ENCODE measurements at places on chromosomes 12 and 14.

- no peak for DNase-seq
Observed at GRCh38 chr12:97003276-97003675, 96.2 kb downstream of the NEDD1 start.

- no peak for DNase-seq
Observed at GRCh38 chr14:96584199-96584906, 82.2 kb downstream of the PAPOLA start.

DNA sequence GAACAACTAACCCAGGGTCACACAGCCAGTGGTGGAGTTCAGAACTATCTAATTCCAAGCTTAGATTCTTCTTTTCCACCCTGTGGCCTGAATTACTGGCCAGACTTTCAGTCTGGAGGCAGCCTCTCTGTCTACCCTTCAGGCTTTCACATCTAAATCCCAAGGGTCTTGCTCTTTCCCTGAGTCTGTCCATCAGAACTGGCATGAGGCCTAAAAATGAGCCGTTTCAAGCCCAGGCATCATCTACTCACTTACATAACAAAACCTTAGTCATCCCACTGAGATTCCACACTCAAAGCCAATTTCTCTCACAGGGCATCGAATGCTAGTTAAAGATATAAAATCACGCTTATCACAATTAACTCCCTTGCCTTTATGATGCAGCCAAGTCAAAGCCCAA lies 1.3 kb upstream of the PTGDR start:
- DNase-seq: no peak

- no peak for DNase-seq
Observed at GRCh38 chr12:75611041-75611440, 99.6 kb upstream of the KRR1 start.

DNA sequence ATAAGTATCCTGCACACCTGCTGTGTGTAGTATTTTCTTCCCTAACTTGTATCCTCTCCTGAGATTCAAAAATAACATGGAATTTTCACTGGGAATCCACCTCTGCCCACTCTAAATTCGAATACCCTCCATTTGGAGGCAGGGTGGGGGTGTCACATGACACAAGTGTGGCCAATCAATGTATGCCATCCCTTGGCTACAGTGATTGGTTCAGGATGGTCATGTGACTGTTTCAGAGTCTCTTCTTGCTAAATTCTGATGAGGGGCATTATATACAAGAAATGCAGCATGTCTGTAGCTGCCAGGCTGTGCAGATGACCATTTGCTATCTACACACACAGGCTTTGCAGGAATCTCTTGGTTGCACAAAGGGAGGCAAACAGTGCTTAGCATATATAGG lies 86.8 kb upstream of the TMEM132C start:
- DNase-seq: no peak

- no peak for DNase-seq
Observed at GRCh38 chr12:67592228-67593011, 56.1 kb upstream of the DYRK2 start.

DNA sequence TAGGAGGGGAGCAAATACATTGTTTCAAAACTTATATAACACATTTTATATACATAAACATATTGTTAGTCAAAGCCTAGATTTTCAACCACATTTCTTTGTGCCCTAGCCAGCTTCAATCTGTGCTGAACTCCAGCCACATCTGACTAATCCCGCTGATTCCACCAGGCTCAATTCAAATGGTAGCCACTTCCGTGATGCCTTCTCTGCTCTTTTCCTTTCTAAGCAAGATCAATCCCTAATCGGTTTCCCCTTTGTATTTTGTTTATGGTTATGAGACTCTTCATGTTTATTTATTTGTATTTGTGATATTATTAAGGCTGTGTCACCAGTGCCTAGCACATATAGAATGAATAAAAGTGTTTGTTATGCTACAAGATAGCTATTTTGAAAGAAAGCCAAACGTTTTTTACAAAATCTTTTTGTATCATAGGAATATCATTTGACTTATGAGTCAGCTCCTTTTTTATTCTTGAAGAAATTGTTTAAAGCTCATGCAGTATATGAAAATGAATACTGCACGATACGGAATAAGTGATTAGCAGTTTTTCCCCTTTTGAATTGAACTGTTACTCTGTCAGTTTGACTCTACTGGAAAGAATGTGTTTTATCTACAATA lies 110.2 kb downstream of the PLEKHA5 start:
- no peak for DNase-seq

GRCh38 chr12:83015390-83016217 lies 328.9 kb downstream of the TMTC2 start:
- DNase-seq: no peak

DNA sequence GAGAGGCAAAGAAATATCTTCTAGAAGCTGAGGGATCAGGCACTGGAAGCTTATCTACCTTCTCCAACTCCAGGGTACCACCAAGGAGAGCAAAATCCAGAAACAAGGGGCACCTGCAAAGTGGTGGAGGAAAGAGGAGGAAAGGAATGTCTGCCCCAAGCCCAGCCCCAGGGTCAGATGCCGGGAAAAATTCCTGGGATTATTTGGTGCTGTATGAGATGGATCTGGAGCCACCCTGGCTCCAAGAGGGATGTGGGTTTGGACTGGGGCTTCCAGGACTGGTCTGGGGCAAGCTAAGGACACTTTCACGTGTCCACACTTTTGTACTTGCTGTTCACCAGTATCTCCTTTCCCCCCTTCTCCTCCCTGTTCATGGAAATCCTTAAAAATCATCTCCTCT lies 69.8 kb downstream of the DPF3 start:
- no peak for DNase-seq

- no peak for DNase-seq
Observed at GRCh38 chr12:13948621-13949020, 32.8 kb downstream of the GRIN2B start.

- no peak for DNase-seq
Observed at GRCh38 chr14:85587151-85587711, 57.3 kb downstream of the FLRT2 start.

DNA sequence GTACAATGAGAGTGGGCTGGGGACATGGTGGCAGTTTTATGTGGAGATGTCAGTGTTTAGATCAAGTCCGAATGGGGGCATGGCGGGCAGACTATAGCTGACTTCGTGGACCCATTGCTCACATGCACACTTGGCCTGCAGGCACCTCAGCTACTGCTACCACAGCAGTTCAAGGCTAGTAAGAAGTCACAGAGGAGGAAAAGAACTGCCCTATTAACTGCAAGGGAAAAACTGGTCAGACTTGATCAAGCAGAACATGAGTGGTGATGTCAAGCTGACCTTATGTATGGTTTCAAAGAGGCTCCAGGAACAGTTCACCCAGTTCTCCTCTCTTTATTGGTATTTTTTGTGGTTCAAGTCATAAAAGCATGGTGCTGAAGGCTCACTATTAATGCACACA lies 30.2 kb upstream of the FRS2 start:
- DNase-seq: no peak

GRCh38 chr12:81339071-81339470 lies 261.2 kb downstream of the ACSS3 start:
- no peak for DNase-seq

DNA sequence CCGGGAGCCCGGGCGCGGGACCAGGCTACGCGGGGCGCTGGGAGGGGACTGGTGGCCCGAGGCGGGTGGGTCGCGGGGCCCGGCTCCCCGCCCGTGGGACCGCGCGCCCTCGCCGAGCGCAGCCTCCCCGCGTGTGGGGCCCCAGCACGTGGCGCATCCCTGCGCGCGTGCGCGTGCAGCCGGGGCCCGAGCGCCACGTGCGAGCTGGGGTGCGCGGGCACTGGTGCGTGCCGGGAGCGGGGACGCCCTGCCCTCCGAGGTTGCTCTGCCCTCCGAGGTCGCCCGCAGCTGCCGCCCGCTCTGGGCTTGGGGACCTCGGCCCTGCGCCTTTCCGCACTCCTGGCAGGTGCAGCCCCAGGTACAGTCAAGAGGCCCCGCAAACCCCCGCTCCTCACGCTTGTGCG lies 365 bp upstream of the CCDC88C start:
- no peak for DNase-seq
